ENCODE measurements at places on chromosomes 7 and 10. TPM values are rescaled to one million over a fixed set of nuclear protein-coding genes. Genes with fewer than 3 reads are reported as not detected.
A peak's percentile ranks its signal among the peaks of the same experiment; 100 is the strongest.

GRCh38 chr7:38300175-38300574 is 26.7 kb upstream of the TARP start:
- H3K4me3 ChIP-seq, result peak overlapping the region; percentile 74
- peak overlapping the region; percentile 75 for H3K27ac ChIP-seq
- DNase-seq, result no peak
- H3K36me3 ChIP-seq, result no peaks in the 10 kb centered on the region
- peaks cover 11% of the 10 kb centered on the region for H3K4me1 ChIP-seq
- H3K27me3 ChIP-seq, result no peaks in the 10 kb centered on the region

Gene ARMC10
- total RNA-seq, result 28.3 TPM

Gene ERV3-1
- total RNA-seq, result 10.3 TPM

Gene CYP3A4
- total RNA-seq, result not detected
